SK-N-SH treated with all-trans-retinoic acid at 6 μM for 48 hours (cell line): ENCODE measurements at places on chromosomes 2 and 18.

- ATAC-seq = peak; percentile 78
These were observed 164.9 kb upstream of the ZFP36L2 start for GRCh38 chr2:43391201-43391877.

DNA sequence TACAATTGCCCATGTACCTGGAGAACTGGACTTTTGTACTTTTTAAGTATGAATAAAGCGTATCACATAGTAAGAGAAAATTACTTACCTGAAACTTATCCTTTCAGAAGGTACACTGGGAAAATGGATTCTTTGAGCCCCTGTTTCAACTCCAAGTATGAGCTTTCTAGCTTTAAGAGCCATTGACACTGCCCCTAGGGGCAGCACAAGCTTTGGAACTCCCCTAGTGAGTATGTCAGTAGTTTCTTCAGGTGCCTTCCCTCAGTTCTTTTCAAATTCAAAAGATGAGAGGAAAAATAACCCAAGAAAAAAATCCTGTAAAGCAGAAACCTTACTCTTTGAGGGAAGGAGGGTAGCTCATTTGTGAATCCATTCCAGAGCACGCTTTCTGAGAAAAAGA lies 124.1 kb downstream of the MEMO1 start:
- peak; percentile 74; the same call in 2 of the 3 replicates for ATAC-seq

DNA sequence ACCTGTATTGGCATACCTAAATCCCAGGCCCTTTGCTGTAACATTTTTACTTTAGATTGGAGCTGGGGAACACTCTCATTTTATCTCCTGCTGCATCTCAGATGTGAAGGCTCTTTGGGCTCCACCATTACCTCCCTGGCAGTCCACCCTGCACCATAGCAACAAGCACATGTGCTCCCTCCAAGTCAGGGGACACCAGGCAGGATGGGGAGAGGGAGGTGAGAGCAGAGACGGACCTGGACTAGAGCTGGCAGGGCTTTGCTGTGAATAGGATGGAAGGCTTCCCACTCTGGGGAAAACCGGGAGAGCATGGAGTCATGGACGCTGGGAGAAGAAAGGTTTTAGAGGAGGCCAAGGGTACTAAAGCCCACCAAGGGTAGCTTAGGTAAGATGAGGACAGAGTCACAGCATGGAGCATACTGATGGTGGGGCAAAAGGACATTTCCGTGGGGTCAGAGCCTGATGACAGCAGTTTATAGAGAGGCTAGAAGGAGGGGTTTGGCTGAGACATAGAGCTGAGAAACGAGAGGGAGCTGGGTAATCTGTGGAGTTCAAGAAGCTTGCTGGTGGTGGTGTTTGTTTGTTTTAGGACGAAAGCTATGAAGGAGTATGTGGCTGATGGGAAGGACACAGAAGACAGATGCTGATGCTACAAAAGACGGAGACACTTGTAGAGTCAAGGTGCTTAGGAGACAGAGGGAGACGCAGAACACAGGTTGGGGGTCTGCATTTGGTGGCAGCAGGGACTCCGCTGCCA lies 134.8 kb downstream of the COL6A3 start:
- no peak for ATAC-seq

- no peak for ATAC-seq
These were observed 33.0 kb downstream of the ERBB4 start for GRCh38 chr2:212505586-212505985.

- no peak for ATAC-seq
These were observed 76.0 kb downstream of the CEP192 start for GRCh38 chr18:13067124-13067523.

- ATAC-seq = no peak
These were observed 115.0 kb upstream of the LHCGR start for GRCh38 chr2:48870503-48870902.

DNA sequence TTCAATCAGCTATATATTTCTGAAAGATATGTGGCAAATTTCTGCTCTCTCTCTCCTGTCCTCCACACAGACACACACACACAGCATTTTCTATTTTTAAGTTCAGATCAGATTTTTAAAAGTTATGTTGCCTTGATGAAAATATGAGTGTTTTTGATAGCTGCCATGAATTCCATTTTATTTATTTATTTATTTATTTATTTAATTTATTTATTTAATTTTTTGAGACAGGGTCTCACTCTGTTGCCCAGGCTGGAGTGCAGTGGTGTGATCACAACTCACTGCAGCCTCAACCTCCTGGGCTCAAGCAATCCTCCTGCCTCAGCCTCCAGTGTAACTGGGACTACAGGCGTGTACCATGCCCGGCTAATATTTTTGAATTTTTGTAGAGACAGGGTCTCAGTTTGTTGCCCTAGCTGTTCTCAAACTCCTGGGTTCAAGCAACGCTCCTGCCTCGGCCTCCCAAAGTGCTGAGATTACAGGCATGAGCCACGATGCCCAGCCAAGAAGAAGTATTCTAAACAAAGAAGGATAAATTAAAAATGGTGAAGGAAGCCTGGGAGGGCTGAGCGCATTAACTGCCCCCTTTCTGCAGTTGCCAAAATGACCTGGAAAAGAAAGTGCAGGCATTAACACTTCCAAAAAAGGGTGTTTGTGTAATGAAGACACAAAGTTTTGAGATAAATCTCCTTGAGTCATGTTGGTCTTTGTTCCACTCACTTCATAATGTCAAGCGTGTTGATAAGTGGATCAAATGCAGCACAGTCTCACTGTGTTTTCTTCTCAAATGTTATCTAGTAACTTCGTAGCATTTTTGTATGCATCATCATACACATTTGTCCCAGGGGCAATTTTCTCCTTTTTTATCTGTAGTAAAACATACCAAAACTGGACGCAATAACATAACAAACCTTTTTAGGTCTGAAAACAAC lies 11.1 kb upstream of the IMPA2 start:
- no peak for ATAC-seq

DNA sequence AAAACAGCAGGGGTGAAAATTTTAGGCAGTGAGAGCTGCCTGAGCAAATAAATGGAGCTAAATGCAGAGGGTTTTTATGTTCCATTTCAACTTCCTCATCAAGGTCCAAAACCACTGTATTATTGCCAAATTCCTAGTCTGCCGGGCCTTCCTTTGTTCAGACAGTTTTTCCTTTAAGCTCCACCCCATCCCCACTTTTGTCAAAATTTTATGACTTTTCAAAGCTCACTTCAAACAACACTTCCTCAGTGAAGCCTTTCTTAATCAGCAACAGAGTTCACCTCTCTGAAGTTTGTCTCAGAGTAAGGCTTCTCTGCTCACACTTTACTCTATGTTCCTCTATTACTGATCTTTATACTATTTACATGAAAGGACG lies 81.3 kb downstream of the CERKL start:
- ATAC-seq = no peak

DNA sequence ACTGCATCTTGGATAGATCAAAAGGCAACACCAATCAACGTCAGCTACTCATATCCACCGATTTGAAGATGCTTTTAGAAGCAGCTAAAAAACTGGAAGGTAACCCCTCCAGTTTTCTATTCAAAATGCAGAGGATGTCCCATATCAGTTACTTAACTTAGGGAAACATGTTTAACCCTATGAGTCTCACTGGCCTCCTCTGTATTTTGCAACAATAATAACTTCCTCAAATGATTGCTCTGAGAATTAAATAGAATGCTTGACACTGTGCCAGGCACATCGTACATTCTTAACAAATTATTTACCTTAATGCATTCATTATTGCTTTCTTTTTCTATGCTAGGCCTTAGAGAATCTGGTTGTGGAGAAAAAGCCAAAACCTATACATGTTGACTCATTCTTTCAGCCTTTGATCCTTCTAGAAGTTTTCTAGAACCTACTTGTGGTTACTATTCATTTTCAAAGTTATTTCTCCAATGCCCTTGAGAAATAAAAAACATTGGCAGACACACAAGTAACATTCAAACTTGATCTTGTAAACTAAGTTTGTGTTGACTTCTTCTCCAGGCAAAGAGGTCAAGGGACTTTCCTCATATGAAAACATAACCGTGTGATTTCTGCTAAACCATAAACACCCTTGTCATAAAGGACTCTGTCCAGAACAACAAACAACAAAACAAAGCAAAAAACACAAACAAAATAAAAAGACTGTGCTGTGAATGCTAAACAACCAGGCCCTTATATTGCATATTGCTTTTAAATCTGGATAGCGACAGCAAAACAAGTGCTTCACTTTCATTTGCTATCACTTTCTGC lies 4.6 kb downstream of the DOCK10 start:
- ATAC-seq = no peak

GRCh38 chr2:43576981-43577892 lies 18.6 kb downstream of the THADA start:
- peak; percentile 71 for ATAC-seq
